ENCODE measurements at places on chromosomes 5 and 9.
A peak's percentile ranks its signal among the peaks of the same experiment; 100 is the strongest.

DNA sequence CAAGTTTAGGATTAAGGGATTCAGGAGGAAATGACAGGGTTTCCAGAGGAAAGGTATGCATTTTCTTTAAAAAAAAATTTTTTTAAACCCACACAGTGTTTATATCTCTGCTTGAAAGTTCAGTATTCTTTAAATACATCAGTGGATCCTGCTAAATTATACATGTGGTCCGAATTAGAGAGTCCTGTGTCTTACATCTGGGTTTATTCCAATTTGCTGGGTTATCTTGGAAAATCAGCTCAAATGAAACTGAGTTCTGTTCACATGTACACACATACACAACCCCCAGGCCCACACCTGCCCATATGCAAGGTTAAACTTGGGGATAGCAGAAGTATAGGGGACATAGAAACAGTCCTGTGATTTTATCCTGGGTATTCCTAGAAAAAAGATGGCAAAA, 493.7 kb downstream of the ZNF608 start:
- DNase-seq = no peak

DNA sequence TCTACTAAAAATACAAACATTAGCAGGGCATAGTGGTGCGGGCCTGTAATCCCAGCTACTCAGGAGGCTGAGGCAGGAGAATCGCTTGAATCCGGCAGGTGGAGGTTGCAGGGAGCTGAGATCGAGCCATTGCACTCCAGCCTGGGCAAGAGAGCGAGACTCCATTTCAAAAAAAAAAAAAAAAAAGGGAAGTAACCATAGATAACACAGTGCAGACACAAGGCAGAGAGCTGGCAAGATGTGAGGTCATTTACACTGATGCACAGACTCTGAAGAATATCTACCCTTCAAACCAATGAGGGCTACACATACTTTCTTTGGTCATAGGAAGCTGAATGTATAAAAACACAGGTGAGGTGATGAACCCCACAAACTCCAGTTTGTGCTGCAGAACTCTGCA, 131.9 kb downstream of the DCP2 start:
- no peak for DNase-seq

- no peak for DNase-seq
Measured at GRCh38 chr9:15374310-15374709, 48.4 kb upstream of the SNAPC3 start.

GRCh38 chr9:10701906-10702305, 89.1 kb upstream of the PTPRD start:
- DNase-seq = no peak

DNA sequence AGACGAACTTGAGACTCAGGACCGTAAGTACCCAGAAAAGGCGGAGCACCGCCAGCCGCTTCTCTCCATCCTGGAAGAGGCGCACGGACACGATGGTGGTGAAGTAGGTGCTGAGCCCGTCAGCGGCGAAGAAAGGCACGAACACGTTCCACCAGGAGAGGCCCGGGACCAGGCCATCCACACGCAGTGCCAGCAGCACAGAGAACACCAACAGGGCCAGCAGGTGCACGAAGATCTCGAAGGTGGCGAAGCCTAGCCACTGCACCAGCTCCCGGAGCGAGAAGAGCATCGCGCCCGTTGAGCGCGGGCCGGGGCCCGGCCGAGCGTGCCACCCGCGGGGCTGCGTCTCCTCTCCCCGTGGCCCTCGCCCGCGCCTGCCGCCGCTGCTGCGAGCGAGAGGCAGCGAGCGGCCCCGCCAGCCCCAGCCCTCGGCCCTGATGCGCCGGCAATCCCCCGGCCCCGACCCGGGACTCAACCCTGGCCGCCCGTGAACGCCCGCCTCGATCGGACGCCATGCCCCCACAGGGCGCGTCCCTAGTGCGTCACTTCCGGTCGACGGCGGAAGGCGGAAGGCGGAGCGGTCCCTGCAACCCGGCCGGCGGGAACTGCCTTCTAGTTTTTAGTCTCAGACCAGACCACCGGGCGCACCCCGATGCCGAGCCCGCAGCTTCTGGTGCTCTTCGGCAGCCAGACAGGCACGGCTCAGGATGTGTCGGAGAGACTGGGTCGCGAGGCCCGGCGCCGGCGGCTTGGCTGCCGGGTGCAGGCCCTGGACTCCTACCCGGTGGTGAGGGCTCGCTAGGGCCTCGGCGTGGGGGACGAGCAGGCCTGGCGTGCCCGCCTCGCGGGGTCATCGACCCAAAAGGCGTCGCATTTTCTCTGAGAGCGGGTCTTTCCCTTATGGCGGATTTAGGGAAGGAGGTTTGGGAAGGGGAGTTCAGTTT, at the start of the genes NDOR1 and TMEM203:
NDOR1 (plus strand) TSS at position 575 of the 944 bp plus-strand sequence; CDS start at position 653, 78 bp downstream.
TMEM203 (minus strand) TSS at position 523 of the 944 bp plus-strand sequence; CDS start at position 289, 234 bp downstream.
- peak; percentile 92 for DNase-seq

GRCh38 chr5:155919725-155920124, 407.2 kb upstream of the SGCD start:
- DNase-seq = no peak

- no peak for DNase-seq
Measured at GRCh38 chr5:108312258-108312657, 69.6 kb downstream of the FBXL17 start.

DNA sequence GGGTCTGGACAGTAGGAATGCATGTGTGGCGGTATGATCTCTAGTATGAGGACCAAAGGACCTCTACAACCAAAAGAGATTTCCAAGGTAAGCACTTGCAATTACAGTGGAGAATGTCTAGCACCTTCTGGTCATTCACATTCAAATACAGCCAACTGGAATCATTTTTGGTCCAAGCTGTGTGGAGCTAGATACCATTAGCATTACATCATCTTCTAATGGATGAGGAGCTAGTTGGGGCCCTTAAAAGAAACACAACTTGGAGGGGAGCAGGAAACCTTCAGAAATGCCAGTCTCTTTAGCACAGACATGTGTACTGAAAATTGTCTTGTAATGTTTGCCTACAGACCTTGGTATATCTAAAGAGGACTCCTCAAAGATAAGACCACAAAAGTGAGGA, 244.7 kb downstream of the BNC2 start:
- DNase-seq = peak; percentile 7

- no peak for DNase-seq
Measured at GRCh38 chr5:66802941-66803340, 206.7 kb downstream of the MAST4 start.

GRCh38 chr5:54302267-54302687, 8.1 kb downstream of the ARL15 start:
- no peak for DNase-seq
